ENCODE measurements at places on chromosomes 12 and 14.

DNA sequence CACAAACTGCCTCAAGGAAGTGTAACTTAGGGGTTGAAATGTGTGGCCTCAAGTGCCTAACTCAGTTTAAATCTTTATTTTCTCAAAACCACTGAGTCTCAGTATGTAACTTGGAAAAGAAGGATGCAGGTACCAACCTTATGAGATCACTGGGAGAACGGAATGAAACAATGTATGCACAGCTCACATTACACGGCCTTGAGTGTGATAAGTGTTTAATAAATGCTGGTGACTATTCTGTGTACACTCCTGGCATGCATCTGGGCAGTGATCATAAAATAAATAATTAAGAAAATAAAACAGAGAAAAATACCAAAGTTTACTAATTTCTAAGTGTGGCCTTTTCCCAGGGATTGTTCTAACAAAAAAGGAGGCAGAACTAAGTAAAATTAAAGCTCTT lies 974.5 kb upstream of the FLRT2 start:
- DNase-seq = no peak

DNA sequence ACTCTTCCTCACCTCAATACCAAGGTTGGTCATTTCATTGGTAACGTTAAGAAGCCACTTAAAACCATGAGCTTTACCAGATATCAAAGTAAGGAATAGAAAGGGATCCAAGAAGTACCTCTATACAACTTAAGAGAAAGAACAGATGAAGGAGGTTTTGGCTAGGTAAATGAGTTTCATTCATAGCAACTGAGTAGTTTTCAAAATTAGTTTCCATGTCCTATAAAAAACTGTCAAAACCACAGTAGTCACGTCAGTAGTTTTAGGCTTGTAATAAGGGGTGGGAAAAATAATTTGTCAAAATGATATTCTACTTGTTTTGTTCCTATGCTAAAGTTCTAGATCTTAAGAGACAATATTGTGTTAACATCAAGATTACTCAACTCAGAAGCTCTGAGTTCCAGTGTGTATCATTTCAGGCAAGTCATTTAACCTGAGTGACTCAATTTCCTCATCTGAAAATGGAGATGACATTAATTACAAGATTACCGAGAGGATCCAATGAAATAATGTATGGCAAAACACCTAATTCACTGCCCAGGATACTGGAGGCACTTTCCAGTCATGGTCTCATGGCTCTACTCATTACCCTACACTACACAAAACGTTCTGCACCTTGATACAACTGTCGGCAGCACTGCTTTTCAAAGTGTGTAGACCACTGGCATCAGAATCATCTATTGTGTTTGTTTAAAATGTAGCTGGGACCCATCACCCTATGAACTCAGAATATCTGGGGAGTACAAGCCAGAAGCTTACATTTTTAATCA lies 24.1 kb upstream of the SLC6A13 start:
- no peak for DNase-seq

- DNase-seq = no peak
Observed at GRCh38 chr14:24395609-24396582, 2.9 kb upstream of the NYNRIN start.

GRCh38 chr14:61188978-61189808 lies 91.9 kb downstream of the TMEM30B start:
- DNase-seq = peak; percentile 90

DNA sequence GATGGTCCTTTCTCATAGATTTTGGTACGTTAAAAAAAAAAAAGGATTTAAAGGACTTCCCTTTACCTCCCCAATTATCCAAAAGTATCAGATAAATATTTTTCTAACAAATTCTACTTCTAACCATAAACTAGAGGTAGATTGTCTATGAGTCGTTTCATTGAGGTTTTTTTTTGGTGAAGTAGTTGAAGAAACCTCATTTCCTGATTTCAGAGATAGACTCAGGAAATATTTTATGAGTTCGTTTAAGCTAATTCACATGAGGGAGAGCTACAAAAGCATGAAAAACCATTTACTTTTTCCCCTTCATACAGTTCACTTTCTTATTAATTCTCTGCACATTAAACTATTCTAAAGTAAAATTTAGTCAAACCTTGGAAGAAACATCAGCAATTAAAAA lies 112.5 kb downstream of the RALGAPA1 start:
- DNase-seq = no peak

GRCh38 chr12:54688309-54689033 lies 40.3 kb upstream of the DCD start:
- no peak for DNase-seq

- no peak for DNase-seq
Observed at GRCh38 chr14:28130610-28131284, 635.8 kb upstream of the FOXG1 start.

DNA sequence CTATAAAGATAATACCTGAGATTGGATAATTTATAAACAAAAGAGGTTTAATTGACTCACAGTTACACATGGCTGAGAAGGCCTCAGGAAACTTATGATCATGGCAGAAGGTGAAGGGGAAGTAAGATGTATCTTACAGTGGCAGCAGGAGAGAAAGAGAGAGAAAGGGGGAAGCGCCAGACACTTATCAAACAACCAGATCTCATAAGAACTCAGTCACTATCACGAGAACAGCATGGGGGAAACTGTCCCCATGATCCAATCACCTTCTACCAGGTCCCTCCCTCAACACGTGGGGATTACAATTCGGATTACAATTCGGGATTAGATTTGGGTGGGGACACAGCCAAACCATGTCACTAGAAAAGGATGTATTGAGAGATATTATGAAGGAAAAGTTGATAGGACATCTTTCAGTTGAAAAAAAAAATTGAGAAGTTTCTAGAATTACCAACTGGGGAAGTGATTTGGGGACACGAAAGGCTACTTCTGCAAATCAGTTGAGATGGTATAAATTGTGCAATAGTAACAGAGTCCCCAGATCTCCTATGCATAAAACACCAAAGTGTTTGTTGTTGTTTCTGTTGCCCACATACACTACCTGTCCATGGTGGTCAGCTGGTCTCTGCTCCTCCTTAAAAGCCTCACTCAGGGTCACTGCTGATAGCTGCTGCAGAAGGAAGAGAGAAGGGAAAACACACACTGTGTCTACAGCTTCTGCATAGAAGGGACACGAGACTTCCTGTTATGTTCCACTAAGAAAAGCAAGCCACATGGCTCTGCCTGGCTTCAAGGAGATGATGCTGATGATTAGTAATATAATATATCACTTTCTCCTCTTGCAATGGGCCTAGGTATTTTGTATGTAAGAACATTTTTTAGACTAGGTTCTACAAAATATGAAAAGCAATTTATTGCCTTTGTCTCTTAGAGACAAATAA lies 465.5 kb downstream of the PDZRN4 start:
- DNase-seq = no peak

DNA sequence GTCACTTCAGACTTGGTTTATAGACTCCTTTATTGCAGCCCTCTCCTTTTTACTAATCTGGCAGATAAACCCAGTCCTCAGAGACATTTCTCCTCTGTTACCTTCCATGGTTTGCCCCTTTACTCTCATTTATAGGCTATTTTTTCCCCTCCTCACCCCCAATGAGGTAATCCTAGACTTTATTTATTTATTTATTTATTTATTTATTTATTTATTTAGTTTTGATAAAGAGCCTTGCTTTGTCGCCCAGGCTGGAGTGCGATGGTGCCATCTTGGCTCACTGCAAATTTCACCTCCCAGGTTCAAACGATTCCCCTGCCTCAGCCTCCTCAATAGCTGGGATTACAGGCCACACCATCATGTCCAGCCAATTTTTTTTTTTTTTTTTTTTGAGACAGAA lies 8.4 kb downstream of the FGD4 start:
- DNase-seq = no peak

GRCh38 chr14:98733536-98733935 lies 538.5 kb downstream of the BCL11B start:
- DNase-seq = no peak

- no peak for DNase-seq
Observed at GRCh38 chr14:36505181-36505815, 14.7 kb downstream of the NKX2-1 start.

DNA sequence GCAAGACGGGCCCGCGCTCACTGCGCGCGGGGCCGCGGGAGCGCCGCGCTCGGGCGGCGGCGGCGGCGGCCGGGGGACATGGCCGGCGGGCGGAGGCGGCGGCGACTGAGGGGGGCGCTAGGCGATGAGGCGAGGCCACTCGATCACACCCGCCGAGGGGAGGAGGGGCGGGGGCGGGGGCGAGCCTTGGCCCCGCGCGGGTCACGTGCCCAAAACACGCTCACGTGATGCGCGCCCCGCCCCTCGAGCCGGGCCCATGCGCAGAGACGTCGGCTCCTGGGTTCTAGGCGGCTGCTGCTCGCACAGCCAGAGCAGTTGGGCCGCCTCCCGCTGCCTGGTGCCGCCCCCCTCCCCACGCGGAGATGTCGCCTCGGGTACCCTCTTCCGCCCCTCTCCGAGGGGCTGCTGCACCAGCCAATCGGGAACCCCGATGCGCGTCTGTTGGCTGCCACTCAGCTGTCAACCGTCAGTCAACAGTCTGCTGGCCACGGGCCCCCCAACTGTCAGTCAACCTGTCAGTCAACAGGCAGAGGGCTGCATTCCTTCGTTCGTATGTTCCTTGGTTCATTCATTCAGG lies at the start of gene SPPL3:
TSS of gene SPPL3 (minus strand) at position 162 of the 577 bp plus-strand sequence. CDS start 491 bp downstream, outside the sequence.
- DNase-seq = peak; percentile 83

DNA sequence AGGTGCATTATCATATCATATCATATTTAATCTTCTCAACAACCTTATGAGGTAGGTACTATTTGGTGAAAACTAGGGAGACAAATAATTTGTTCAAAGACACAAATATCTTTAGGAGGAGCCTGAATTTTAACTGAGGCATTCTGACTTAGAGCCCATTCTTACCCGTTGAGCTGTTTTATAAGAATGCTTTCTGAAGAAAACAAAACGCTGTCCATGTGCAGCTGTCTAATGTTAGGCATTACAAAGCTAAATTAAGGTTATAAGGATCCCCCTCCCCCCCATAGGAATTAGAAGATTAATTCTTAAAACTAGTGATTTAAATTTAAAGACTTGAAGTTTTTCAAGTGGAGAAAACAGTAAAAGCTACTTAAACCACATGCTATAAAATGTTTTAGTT lies 6.4 kb downstream of the KTN1 start:
- DNase-seq = no peak

DNA sequence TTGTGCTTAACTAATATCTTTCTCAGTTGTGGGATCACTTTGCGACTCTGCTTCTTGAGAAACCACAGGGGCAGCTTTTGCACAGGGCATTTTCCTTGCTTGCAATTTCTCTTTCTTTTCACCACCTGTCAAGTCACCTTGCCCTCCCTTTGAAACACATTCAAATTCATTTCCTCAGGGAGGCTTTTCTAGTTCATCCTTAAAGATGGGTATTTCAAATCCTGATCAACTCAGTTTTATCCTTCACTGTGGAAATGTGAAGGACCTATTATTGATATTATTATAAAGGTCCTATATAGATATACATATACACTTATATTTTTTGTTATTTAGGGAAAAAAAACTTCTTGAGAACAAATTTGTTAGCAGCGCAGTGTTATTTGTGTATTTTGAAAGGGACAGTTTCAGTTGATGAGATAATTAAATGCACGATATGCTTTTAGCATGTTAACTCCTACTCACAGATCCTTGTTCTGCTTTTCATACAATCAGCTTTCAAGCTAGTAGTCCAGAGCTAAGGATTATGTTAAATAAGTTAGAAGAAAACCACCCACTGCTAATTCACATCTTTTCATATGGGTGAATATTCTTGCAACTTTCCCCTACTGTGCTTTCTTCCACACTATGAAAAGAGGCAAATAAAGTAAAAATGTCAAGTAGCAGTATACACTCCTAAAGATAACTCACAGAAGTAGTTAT lies 501.4 kb upstream of the RGS6 start:
- DNase-seq = no peak

DNA sequence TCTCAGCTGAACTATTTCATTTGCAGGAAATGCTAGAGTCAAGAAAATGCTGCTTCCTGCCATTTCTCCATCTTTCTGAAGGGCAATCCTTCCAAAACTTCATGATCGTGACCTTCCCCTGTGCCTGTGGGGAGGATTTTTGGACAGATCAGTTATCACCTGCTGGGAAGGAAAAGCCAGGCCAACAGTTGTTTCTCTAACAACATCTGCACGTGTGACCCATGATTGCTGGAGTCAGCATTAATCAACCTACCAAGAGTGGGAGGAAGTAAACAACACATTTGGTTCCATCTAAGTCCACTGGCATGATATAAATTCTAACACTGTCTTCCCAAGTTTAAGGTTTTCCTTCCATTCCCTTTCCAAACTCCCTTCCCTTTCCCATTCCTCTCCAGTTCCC lies 172.7 kb downstream of the APAF1 start:
- DNase-seq = no peak

DNA sequence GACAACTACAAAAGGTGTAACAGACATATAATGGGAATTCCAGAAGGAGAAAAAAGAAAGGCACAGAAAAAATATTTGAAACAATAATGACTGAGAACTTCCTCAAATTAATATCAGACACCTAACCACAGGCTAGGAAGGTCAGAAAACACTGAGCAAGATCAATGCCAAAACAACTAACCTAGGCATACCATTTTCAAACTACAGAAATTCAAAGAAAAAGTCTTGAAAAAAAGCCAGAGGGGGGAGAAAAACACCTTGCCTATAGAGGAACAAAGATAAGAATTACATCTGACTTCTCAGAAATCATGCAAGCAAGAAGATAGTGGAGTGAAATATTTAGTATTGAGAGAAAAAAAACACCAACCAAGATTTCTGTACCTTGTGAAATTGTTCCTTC lies 77.8 kb downstream of the RIN3 start:
- no peak for DNase-seq

DNA sequence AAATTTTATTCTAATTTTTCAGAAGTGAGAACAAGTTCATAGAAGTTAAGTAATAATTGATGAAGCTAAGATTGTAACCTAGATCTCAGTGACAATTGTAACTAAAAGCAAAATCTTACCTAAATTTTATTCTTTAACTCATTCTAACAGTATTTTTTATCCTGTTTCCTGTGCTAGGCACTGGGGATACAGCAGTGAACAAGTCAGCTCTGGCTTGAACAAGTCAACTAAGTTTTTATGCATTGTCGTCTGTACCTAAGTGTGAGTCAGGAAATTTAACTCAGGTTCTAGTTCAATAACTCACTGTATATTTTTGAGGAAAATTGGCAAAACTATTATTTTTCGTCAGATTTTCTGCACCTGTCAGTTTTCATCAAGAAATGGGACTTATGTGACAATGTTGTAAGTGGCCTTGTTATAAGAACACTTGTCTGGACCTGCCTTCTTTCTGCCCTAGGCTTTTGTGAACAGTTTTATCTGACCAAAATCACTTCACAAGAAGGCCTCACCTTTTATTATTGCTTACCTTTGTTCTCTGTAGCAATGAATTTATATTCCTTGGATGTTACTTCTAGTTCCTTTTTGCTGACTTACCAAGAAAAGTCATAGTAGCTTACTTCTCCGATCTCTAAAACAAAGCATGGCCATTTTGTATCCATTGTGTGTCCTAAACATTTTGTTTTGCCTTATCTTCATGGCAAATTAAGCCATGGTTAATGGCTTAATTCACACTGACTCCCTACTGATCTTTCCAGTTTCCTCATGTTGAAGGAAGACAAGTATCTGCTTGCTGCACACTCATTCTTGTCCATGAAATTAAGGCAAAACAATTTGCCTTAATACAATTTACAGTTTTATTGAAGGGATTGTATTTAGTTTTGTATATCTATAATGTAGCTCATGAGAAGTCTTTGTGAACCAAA lies 2.7 kb downstream of the TMTC3 start:
- no peak for DNase-seq

- no peak for DNase-seq
Observed at GRCh38 chr12:31325524-31325875, 450 bp downstream of the SINHCAF start.

Data from choroid plexus epithelial cell (primary cell).